Right cardiac atrium (tissue), 5 donors: ENCODE measurements at places on chromosomes 11 and 22.

- no peak for DNase-seq
Measured at GRCh38 chr11:100397401-100397800, 289.7 kb upstream of the ARHGAP42 start.

DNA sequence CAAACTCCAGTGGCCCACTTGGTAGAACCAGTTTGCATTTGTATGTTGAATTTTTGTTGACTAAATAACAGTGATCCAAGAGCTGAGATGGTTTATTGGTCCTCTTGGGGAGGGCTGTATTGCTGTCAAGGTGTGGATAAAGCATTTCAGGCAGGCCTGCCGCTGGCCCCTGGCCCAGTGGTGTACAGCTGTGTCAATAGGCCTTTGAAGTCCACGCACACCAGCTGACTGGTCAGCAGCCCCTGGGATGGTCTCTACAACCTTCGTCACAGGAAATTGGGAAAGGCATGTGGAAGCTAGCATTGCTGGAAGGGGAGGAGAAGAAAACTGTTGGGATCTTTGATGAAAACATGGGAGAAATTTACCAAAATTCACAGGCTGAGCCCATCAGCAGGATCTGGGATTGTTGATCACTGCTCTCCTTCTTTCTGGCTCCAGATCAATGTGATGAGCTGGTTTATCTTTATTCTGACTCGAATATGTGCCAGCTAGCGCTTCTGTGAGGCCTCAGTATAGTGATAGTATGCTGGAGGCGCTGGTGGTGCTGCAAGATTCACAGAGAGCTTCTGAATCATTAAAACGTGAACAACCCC is 12.5 kb upstream of the E2F8 start:
- no peak for DNase-seq

GRCh38 chr22:21025266-21025665 is 7.1 kb downstream of the SLC7A4 start:
- DNase-seq: no peak

GRCh38 chr11:22657101-22657694 is 9.2 kb upstream of the GAS2 start:
- no peak for DNase-seq

DNA sequence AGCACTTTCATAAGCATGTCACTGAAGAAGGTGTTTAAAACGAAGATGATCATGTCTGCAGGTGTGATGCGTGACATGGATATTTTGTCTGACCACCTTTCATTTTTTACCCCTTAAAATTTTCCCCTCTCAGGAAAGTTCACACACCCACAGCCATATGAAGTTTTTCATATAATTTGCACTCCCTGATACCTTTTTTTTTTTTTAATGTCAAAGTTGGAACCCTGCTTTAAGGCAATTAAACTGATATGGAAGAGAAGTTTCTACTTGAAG is 104.6 kb downstream of the ATXN10 start:
- DNase-seq: no peak
